LHCN-M2 (cell line): ENCODE measurements at places on chromosomes 1 and 21.

GRCh38 chr1:93566227-93566626 is 115.4 kb downstream of the BCAR3 start:
- no peak for DNase-seq

- peak; percentile 19 for DNase-seq
Measured at GRCh38 chr1:197736685-197737084, 38.6 kb downstream of the DENND1B start.

GRCh38 chr21:45409466-45410150 is 4.6 kb downstream of the COL18A1 start:
- no peak for DNase-seq

DNA sequence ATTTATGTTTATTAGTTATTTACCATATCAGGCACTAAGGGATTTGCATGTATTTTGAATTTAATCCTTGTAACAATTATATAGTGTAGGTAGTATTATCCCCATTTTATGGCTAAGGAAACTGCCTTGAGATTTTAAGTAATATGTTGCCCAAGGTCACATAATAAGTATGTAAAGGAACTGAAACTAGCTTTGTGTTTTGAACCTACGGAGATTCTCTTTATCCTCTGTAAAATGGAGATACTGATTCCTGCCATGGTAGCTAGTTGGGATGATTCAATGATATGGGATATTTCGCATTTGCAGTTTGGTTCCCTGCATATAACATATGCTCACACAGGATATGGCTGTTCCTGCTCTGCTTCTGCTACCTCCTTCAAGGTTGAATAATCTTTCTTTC is 144.3 kb downstream of the ST6GALNAC3 start:
- DNase-seq, result no peak

- DNase-seq, result no peak
Measured at GRCh38 chr1:93471284-93471683, 23.4 kb downstream of the FNBP1L start.

DNA sequence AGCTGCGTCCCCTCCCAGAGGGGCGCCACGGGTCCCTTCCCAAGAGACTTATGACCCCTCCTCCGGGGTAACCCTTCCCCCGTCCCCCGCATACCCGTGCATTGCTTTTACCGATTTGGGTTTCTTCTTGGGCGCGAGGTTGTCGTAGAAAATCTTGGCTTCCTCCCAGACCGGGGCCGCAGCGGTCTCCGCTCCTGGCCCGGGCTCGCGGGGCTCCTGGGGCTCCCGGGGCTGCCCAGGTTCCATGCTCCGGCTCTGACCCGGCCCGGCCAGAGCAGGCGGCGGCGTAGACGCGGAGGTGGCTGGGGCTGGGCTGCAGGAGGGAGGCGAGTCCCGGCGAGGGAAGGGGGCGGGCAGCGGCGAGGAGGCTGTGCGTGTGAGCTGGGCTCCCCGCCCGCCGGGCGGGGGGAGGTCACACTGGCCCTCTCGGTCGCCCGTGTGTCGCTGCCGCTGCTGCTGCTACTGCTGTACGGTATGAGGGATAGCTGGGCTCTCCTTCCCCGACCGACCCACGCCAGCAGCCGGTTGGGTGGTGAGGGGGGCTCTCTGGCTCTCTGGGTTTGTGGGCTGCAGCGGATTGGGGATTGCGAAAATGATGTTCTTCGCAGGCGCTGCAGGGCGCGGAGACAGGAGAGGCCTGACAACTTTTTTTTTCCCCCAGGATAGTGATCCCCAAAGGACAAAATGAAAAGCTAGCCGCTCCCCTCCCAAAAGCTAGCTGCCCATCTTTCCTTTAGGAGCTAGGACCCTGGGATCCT is at the start of gene NT5C1A:
Gene NT5C1A (minus strand): TSS at position 315 of the 758 bp plus-strand sequence. CDS start 69 bp downstream, at position 246.
- DNase-seq, result no peak

DNA sequence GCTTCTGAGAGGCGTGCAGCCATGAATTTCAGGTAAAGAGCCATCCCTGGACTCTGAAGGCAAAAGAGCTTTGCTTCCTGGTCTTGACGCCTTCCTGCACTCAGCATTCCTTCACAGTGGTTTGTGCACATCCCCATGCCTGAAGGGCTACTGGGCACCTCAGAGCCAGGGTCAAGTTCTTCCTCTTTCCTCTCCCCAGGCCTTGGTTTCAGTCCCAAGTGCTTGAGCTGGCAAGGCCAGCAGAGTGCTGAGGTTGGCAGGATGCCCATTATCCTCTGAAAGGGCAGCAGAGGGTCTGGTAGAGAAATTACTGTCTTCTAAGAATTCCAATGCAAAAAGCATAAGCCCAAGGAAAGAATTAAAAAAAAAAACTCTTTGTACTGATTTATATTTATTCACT is 1064.9 kb downstream of the TTLL7 start:
- no peak for DNase-seq

GRCh38 chr1:198778049-198778448 is 139.2 kb downstream of the PTPRC start:
- DNase-seq, result no peak

- peak; percentile 62 for DNase-seq
Measured at GRCh38 chr1:19640363-19641316, 3.5 kb upstream of the NBL1 start.

DNA sequence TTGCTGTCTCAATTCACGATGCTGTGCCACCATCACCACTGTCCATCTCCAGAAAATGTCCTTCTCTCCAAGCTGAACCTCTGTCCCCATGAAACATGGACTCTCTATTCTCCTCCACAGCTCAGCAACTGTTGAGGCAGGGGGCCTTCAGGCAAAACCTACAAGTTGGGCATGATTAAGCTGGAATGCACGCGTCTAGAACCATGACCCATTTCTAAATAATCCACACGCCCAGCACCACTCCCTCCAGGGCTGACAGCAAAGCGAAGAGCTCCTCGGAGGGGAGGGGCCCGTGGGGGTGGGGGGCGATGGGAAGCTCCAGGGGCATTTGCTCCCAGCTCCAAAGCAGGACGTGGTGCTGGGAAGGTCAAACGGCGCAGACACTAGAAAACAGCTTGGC is 3.3 kb upstream of the HES5 start:
- DNase-seq, result no peak

DNA sequence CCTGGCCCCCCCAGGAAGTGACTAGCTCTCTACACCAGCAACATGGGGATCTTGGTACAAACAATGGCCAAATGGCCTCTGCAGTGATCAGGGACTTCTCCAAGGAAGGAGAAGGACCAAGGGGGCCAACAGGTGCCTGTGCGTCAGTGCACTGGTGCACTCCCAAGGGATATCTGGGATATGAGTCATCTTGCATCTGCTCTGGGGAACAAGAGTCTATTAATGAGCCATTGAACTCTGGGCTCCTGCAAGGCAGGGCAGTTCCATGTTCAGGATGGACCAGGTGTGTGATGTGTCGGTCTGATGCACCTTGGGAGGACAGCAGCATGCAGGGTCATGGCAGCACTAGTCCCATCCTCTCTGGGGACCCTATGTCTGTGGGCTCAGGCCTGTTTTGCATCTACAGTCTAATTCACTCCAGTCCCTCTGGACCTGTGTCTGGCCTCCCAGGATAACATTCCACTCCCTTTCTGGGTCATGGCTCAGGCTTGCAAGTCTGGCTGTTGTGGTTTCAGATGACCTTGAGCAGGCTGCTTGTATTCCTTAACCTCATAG is 125.3 kb downstream of the TRABD2B start:
- DNase-seq, result peak; percentile 49

- no peak for DNase-seq
Measured at GRCh38 chr1:56501888-56502287, 77.5 kb downstream of the PLPP3 start.

DNA sequence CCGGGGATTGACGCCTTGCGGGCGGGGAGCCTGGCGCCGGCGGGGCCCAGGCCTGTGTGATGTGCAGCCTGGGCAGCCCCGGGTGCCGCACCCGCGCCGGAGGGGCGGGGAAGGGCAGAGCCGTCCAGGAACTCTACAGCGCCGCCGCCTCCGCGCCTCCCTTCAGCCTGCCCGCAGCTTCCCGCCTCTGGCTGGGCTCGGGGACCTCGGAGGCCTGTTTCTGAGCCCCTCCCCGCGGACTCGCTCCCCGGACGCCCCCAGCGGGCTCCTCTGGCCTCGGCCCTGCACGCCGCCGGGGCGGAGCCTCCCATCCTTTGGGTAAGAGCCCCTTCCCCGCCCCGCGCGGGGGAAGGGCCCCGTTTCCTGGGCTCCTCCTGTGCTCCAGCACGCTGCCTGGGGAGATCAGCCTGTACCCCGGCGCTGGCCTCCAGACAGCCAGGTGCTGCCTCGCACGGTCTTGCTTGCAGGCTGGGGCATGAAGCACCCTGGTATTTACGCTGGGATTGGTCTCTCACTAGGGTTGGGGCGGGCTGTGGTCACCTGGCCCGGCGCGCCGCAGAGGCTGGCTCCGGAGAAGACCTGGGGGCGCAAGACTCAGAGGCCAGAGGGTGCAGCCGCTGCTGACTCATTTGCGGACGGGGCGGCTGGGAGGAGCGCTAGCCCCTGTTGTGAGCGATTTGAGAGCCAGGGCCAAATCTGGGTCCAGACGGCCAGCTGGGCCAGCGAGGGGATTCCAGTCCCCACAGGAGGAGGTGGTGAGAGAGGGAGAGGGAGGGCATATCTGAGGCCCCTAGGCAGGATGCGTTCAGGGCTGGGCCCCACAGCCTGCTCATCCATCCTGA is 5.7 kb upstream of the ACOT11 start:
- peak; percentile 89 for DNase-seq

- DNase-seq, result no peak
Measured at GRCh38 chr1:118081387-118081786, 103.6 kb downstream of the SPAG17 start.

DNA sequence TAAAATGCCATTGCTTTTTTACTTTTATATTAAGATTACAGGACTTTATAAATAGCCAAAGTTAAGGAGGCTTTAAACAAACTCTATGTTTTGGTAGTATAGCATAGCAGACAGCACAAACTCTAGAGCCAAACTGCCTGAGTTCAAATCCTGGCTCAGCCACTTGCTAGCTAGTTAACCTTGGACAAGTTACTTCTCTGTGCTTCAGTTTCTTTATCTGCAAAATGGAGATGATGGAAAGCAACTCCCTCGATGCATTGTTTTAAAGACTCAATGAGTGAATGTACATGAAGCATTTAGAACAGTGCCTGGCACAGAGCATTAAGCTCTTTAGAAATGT is 21.3 kb downstream of the C1QB start:
- no peak for DNase-seq

DNA sequence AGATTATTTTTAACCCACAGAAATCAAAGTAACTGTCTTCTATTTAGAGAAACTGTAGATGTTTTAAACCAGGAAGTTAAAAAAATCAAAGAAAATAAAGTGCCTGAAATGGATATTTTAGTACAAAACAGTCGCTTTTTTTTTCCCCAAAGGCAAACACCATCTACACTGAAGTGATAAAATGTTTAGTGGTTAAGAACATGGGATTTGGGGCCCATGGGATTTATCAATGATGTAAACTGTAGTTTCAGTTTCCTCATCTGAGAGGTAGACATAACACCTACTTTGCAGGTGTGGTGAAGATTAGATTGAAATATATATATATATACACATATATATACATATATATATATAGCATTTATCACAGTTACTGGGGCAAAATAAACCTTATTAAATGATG is 22.1 kb downstream of the ASPM start:
- DNase-seq, result no peak

DNA sequence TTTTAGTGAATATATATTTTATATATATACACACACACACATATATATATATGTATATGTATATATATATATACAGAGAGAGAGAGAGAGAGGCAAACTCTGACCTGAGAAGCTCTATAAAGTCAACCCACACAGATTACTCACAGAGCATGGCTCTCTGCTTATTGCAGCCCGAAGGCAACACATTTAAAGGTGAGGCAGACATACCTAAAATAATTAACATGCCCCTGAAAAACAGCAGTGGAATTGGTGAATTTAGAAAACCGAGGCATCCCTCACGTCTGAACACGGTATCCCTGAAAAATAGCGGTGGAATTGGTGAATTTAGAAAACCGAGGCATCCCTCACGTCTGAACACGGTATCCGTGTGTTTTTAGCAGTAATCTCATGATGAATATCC is 228.2 kb downstream of the KIF26B start:
- no peak for DNase-seq

GRCh38 chr1:12441414-12442105 is 176.4 kb downstream of the DHRS3 start:
- DNase-seq, result no peak

DNA sequence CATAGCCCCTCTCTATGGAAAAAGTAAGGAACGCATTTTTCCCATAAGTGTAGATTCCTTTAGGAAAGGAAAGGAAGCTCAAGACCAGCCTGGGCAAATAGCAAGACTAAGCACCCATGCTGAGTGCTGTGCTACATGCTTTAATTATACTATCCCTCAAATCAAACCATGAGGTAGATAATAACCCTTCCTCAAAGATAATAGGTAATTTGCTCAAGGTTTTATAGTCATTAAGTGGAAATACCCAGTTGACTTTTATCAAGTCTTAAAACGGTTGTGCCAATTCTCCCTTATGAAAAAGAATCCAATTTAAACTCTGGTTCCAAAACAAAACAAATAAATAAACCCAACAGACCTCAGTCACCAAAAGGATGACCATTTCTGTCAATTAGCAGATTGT is 3.4 kb downstream of the KIAA0319L start:
- DNase-seq, result no peak

GRCh38 chr21:36917471-36918158 is 48.9 kb downstream of the HLCS start:
- DNase-seq, result peak; percentile 19

DNA sequence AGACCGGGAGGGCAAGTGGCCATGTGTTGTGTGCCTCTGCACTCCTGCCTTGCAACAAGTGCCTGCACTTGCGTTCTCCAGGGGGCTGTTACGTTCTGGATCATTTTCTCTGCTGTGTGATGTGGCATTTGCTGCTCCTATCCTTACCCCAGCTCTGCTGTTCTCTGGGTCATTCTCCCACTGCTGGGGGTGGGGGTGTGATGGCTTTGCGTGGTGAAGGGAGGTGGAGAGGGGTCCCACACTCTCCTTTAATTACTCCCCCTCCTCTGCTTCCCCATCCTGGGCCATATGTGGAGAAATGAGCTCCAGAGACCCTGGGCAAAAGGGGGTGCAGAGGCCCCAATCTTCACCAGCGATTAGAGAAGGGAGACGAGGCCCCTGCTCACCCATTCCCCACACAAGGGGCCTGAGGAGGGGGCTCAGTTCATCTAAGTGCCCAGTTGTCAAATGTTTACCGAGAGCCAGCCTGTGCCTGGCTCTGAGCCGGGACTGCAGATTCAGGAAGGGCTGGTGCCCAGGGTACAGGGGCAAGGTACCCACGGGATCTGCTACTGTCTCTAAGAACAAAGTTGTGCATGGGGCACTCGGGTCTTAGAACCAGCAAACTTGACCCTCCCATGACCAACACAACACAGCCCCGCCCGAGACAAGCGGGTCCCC is 355.4 kb downstream of the PTPRU start:
- DNase-seq, result no peak

GRCh38 chr1:96538111-96538641 is 183.4 kb upstream of the PTBP2 start:
- DNase-seq, result peak; percentile 72

GRCh38 chr1:153513023-153513422 is 22.8 kb downstream of the S100A6 start:
- DNase-seq, result no peak

GRCh38 chr1:228543396-228543795 is 56.2 kb downstream of the RNF187 start:
- no peak for DNase-seq

- DNase-seq, result no peak
Measured at GRCh38 chr1:84376000-84376910, 22.0 kb upstream of the DNASE2B start.

- DNase-seq, result peak; percentile 85
Measured at GRCh38 chr1:9852410-9853248, 28.9 kb upstream of the CLSTN1 start.

GRCh38 chr1:175195281-175195680 is 2.7 kb upstream of the KIAA0040 start:
- no peak for DNase-seq
